EL (cell line): ENCODE measurements at places on chromosomes 2 and 18.

DNA sequence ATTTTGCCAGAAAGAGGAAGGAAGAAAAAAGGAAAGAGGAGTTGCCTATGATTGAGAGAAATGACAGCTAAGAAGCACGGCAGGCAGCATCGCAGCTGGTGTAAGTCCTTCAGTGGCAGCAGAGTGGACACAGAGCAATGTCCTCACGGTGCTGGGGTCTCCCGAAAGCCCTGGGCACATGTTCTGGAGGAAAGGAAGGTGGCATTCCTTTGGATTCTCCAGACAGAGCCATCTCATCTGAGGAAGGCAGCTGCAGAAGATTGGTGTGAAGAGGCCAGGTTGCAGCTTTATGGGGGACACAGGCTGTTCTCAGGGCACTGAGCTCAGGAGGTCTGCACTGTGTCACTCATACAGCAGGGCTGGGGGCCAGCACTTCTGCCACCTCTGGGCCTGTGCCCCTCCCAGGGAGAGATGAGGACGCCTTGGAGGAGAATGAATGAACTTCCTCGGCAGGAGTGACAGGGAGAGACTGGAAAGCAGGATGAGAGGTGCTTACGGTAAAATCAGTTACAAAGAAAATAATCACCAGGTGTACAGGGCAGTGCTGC, 252.0 kb upstream of the MYT1L start:
- DNase-seq = no peak

DNA sequence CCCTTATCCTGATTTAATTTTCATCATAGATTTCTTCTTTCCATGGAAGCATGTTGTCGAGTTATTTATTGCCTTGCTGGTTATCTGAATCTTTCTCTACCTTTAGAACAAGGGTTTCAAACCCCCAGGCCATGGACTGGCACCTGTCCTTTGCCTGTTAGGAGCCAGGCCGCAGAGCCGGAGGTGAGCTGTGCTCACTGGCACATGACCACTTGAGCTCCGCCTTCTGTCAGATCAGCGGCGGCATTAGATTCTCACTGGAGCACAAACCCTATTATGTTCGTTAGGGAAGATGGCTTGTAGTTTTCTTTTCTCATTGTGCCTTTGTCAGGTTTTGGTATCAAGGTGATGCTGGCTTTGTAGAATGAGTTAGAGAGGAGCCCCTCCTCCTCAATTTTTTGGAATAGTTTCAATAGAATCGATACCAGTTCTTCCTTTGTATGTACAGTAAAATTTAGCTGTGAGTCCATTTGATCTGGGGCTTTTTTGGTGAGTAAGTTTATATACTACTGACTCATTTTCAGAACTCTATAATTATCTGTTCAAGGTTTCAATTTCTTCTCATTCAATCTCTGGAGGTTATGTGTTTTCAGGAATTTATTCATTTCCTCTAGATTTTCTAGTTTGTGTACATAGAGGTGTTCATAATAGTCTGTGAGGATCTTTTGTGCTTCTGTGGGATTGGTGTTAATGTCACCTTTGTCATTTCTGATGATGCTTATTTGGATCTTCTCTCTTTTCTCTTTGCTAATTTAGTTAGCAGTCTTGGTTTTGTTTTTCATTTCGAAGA, 668.0 kb upstream of the FAM98A start:
- DNase-seq = no peak

GRCh38 chr2:64987956-64988419, 1.2 kb upstream of the SLC1A4 start:
- DNase-seq = no peak

- DNase-seq = no peak
Measured at GRCh38 chr2:36481709-36482108, 116.3 kb downstream of the FEZ2 start.

- peak; percentile 86 for DNase-seq
Measured at GRCh38 chr2:31235504-31235902, 1.6 kb downstream of the EHD3 start.

- no peak for DNase-seq
Measured at GRCh38 chr2:108240966-108241365, 1.2 kb downstream of the SULT1C3 start.

- DNase-seq = no peak
Measured at GRCh38 chr2:143732871-143733270, 603.7 kb downstream of the ARHGAP15 start.

- peak; percentile 28 for DNase-seq
Measured at GRCh38 chr2:163665817-163666216, 70.0 kb downstream of the FIGN start.

DNA sequence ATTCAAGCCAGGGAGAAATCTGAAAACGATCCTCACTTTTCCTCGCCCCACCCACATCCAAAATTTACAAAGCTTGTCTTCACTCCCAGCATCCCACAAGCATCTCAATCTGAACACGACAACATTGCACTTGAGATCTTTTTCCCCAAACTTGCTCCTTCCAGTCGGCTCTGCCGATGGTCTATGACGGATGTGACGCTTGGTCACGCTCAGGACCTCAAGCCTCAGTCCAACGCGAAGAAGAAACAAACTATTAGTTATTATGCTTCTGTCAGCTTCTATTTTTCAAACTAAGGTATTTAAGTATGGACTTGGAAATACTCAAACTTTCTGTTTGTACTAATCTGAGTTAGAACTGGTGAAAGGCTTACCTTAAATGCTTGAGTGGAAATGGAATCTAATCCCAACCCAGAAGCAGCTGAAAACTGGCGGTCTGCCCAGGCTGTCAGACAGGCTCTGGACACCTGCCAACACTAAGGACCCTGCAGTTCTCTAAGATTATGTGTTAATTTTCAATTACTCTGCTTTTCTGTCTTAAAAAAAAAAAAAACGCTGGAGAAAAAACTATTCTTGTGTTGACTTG, 132.1 kb upstream of the DNMT3A start:
- no peak for DNase-seq

- no peak for DNase-seq
Measured at GRCh38 chr2:173205375-173205774, 129.7 kb downstream of the MAP3K20 start.

DNA sequence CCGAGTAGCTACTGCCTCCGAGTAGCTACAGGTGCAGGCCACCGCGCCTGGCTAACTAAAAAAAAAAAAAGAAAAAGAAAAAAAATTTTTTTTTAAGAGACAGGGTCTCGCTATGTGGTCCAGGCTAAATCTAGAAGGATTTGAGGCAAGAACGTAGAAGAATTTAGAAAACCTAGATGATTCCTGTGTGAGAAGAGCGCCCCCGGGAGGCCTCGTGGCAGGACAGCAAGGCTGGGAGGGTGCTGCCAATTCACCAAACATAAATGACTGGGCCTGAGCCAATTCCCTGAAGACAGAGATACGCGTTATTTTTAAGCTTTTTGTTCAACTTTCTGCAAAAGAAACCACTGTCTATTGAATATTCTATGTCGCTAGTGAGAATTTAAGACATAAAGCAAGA, 90.1 kb upstream of the TGFA start:
- peak; percentile 23 for DNase-seq

- no peak for DNase-seq
Measured at GRCh38 chr2:233966388-233966787, 49.2 kb downstream of the TRPM8 start.

- DNase-seq = peak; percentile 83
Measured at GRCh38 chr2:120680136-120680761, 55.4 kb upstream of the GLI2 start.

DNA sequence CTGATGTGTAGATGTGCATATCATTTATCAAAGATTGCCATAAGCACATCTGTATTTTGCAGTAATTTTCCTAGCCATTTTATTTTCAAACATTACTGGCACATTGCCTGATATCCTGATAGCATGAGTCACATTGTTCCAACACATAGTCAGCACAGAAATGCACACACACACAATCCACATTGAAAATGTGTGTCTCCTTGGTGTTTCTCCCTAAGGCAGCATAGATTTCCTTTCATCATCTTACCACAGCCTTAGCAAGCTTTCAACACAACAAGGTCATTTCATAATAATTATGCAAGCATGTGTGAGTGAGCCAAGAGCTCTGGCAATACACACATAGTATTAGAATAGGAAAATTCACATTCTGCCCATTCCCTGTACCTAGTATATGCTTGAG, 245.4 kb upstream of the MEIS1 start:
- no peak for DNase-seq

GRCh38 chr2:25977768-25978167, 4.5 kb downstream of the KIF3C start:
- peak; percentile 80 for DNase-seq

GRCh38 chr2:234631646-234632514, 135.0 kb upstream of the ARL4C start:
- DNase-seq = no peak

- no peak for DNase-seq
Measured at GRCh38 chr2:178220814-178221213, 26.5 kb downstream of the OSBPL6 start.

- DNase-seq = peak; percentile 95
Measured at GRCh38 chr2:38690499-38691420, 24.8 kb downstream of the GALM start.

DNA sequence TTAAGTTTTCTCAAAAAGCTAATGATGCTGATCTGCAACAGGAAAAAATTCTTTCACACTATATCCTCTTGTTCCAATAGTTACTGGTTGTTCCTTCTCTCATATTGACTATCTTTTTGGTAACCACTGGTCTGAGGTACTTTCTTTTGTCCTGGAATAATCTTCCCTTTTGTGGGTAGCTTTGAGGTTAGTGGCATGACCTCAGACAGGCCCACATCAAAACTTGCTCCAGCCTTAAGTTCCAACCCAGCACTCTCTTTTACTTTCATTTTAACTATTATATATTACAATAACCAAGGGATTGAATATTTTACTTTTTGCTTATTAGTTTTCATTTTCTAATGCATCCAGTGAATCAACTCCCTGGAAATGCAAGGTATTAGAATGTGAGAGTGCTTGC, 9.5 kb downstream of the REG1A start:
- DNase-seq = no peak

DNA sequence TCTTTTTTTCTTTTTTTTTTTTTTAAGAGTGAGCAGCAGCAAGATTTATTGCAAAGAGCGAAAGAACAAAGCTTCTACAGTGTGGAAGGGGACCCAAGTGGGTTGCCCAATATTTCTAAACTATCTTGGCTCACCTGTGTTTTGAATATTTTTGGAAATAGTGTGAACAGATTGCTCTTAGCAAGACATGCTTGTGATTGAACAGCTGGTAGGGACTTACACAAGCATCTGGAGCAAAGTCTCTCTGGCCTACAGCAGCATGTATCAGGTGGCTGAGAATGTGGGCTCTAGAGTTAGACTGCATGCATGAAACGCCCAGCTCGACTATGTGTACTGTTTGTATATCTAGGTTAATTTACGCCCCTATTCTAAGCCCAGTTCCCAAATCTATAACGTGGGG, 40.3 kb upstream of the FBXO11 start:
- no peak for DNase-seq

DNA sequence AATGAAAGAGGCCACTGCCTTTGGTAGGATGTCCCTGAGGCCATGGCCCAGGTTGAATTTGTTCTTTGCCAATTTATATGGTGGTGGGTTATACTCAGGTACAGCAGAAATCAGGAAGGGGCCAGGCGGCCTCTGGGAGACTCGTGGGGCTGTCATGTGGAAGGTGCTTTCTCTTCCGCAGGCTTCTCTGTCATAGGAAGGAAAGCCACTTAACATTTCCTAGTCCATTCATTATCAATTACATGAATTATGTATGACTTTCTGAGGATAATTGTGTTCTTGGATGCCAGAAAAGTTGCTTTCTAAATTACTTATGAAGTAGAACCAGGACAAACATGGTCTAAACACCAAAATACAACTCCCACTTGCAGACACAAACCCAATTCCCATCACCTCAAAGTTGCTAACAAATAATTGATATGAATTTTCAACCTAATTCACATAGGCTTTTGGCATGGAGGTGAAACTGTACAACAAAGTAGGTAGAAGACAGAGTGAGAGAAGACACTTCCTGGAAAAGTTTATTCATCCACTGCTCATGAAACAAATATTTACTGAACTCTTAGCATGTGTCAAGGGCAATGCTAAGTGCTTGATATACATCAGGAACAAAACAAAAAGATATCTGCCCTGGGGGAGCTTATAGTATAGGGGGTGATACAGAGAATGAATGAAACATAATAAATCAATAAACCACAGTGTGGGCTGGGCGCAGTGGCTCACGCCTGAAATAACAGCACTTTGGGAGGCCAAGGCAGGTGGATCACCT, 50.5 kb upstream of the CHMP1B start:
- no peak for DNase-seq

GRCh38 chr2:118807668-118808428, 39.6 kb downstream of the EN1 start:
- no peak for DNase-seq

- DNase-seq = no peak
Measured at GRCh38 chr2:124065636-124066035, 40.5 kb downstream of the CNTNAP5 start.

DNA sequence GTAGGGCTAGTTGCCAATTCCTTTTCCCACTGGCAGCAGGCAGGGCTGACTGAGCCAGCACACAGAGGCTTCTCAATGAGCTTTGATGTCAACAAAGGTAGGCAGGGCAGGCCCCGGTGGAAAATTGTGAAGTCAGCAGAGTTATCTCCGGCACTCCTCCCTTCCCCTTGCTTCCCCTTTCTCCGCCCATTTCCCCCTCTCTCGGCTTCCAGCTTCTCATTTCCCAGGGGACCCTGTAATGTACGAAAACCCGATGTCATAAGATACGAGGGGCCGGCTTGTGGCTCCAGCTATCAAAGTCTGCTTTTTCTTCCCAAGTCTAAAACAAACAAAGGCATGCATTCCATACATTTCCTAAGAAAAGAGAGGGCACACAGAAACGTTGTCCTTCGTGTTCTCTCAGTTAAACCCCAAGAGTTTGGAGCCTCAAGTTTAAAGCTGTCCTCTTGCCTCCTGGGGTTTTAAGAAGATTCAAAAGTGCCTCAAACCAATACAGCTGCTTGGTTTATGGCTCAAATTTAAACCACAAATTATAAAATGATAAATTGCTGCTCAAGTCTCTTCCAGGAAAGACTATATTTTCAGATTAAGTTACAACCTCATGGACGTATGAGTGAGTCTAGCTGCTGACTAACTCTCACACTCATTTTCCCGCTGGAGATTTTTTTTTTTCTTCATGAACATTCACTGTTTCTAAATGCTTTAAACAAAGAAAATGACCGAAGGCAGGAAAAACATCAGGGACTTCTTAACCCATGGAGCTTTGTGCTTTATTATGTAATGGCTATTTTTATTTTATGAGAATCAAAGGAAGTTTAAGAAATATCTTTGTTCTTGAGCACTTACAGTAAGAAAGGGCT, 27.2 kb upstream of the EML4 start:
- DNase-seq = peak; percentile 77

GRCh38 chr18:39959839-39960238, 1995.2 kb upstream of the PIK3C3 start:
- no peak for DNase-seq

GRCh38 chr18:31420032-31420431, 27.5 kb upstream of the DSG3 start:
- DNase-seq = no peak

GRCh38 chr2:20484810-20485611, 38.1 kb downstream of the RHOB start:
- no peak for DNase-seq

GRCh38 chr2:54757500-54757899, 34.0 kb downstream of the EML6 start:
- DNase-seq = peak; percentile 35

- no peak for DNase-seq
Measured at GRCh38 chr2:231130336-231131056, 5.7 kb upstream of the HTR2B start.

- DNase-seq = no peak
Measured at GRCh38 chr2:175463589-175464310, 282.2 kb upstream of the ATP5MC3 start.

- DNase-seq = no peak
Measured at GRCh38 chr2:149456285-149456684, 125.9 kb downstream of the LYPD6 start.
